ENCODE measurements at places on chromosomes 4 and X.

GRCh38 chr4:101862595-101862994 is 72.1 kb downstream of the BANK1 start:
- DNase-seq = no peak

DNA sequence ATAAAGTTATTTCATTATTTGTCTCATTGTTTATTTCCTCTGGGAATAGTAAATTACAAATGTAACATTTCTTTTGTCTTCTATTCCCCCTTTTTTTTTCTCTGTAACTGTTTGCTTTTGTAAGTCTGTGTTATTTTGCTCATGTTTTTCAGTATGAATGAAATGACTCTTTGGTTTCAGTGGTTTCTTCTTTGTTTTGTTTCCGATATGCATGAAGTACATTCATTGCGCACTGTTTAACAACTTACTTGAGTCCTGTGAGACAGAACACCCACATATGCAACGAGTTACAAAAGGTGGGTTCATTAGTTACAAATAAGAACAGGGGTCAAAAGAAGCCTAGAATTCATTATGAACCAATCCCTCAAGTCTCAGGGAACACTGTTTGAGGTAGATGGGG is 175.0 kb upstream of the UGT8 start:
- no peak for DNase-seq

- no peak for DNase-seq
Measured at GRCh38 chr4:182478475-182478874, 235.3 kb downstream of the TENM3 start.

- DNase-seq = no peak
Measured at GRCh38 chr4:174702979-174703478, 126.0 kb downstream of the GLRA3 start.

- no peak for DNase-seq
Measured at GRCh38 chr4:121370729-121371325, 10.0 kb downstream of the QRFPR start.

GRCh38 chr4:113677325-113677724 is 84.2 kb downstream of the CAMK2D start:
- no peak for DNase-seq

All from iPS DF 19.7 (cell line).